ENCODE measurements at places on chromosomes 3 and 15.

GRCh38 chr3:40055956-40056355 lies 246.5 kb downstream of the MYRIP start:
- DNase-seq: no peak

GRCh38 chr3:18825665-18826064 lies 322.6 kb upstream of the KCNH8 start:
- no peak for DNase-seq

GRCh38 chr15:81506071-81506470 lies 132.1 kb upstream of the TMC3 start:
- no peak for DNase-seq

DNA sequence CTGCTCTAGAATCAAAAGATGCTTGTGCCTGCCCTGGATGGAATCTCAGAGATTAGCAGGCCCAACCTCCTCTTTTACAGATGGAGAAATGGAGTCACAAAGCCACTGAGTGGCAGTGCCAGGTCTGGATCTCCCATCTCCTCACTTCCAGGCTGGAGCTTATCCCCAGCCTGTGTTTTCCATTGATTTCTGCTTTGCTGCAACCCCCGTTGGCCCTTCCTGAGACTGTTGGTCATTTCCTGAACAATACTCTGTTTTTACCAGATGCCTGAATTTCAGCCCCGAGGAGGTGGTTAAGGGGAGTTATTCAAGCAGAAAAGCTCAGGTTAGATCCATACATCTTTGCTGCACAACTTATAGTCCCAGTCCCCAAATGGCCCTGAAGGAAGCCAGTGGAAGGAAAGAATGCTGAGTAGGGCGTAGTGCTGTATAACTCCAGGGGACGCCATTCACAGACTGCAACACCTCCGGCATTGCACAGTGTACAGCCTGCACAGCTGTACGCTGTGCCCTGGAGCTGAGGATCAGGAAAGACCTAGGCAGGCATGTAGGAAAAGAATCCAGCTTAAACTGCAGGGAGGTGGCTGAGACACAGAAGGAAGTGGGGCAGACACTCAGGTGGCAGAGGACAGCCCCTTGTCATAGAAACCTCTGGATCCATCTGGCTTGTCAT lies 77.5 kb downstream of the RPLP1 start:
- DNase-seq: no peak

DNA sequence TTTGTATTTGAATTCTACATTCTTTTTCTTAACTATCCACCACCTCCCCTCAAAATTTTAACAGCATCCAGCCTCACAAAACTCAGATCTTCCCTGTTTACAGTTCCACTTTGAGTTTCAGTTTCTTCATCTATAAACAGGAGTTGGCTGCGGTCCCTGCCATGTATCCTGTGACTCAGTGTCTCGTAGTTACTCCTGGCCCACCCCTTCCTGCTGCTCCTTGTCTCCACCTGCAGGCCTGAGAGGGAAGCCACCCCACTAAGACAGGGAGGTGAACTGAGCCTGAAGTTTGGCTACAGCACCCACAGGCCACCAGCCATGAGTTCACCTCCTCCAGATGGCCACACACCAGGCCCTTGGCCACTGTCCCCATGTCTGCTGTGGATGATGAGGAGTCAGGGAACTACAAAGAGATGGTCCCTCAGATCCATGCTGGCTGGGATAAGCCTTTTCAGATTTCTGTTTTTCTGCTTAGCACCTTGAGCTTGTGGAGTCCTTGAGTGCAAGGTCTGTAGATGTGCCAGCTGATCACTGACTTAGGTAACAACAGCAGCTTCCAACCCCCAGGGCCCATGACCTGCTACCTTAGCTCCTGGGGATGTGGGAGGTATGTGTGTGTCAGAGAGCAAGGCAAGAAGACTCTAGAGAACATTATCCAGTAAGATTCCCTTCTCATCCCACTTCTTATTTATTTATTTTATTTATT lies 37.5 kb downstream of the CD86 start:
- no peak for DNase-seq

DNA sequence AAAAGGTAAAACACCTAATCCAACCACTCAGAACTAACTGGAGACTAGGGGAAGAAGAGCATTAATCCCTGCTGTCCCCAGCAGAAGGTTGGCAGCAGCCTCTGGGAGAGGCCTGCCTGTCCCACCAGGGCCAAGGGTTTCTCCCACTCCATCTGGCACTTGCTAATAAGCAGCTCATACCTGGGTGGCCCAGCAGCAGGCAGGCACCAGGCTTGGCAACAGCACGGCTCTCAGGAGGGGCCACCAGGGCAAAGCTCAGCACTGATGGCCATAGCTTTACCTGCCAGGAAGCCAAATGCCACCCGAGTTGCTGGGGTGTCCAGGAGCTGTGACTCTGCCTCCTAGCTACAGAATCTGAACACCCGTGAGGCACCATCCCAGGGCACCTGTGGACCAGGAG lies 58.3 kb downstream of the BOC start:
- no peak for DNase-seq

GRCh38 chr15:82921242-82921641 lies 31.3 kb downstream of the HOMER2 start:
- DNase-seq: no peak

DNA sequence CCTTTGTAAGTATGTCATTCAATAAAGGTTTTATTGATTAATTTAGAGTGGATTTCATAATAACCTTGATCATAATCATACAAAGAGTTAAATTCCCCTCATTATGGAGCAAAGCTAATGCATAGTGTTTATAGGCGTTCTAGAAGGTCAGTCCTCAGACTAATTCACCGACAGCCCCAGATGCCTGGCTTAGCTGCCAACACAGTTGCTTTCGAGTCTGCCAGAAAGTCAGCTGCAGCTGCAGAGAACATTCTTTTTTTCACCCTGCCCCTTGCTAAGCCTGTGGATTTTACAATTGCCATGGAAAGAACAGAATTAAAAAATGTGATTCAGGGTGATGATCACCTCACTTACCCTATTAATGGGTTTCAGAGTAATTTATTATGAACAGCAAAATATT lies 21.2 kb downstream of the CADM2 start:
- DNase-seq: no peak

GRCh38 chr15:46751303-46751702 lies 966.0 kb upstream of the SEMA6D start:
- DNase-seq: no peak

GRCh38 chr3:107432646-107433045 lies 55.4 kb downstream of the CCDC54 start:
- no peak for DNase-seq

GRCh38 chr3:56157693-56158362 lies 310.4 kb downstream of the ERC2 start:
- DNase-seq: no peak

GRCh38 chr3:53162672-53163443 lies 1.8 kb downstream of the PRKCD start:
- peak; percentile 10 for DNase-seq

DNA sequence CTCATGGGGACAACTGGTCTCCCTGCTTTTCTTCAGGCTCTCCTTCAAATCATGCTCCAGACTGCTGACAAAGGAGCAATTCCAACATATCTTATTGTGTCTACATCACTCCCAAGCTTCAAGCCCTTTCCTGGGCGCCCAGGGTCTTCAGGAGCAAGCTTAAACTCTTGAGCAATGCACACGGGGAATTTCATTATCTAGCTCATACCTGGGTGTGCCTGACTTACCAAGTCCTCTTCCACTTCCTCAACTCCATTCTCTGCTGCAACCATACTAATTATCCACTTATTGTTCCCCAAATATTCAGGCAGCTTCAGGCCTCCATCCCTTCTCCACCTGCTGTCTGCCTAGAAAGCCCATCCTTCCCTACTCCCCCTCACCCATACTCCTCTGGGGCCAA lies 50.6 kb downstream of the B3GNT5 start:
- no peak for DNase-seq

- no peak for DNase-seq
Observed at GRCh38 chr3:46749129-46749528, 31.5 kb upstream of the PRSS50 start.

DNA sequence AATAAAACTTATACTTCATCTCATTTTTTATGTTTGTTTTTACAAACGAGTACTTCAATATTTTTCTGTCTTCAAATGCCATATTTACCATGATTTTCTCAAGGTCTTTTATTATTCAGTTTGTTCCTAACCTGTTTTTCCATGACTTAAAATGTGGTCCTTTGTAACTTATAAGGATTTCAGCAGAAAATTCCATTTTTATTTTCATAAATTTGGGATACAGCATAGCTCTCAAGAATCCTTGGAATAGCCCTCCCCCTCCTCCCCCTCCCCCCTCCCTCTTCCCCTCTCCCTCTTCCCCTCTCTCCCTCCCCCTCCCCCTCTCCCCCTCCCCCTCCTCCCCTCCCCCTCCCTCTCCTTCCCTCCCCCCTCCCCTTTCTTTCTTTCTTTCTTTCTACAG lies 14.9 kb upstream of the STX19 start:
- no peak for DNase-seq

GRCh38 chr3:10594915-10595314 lies 89.5 kb upstream of the ATP2B2 start:
- DNase-seq: no peak

DNA sequence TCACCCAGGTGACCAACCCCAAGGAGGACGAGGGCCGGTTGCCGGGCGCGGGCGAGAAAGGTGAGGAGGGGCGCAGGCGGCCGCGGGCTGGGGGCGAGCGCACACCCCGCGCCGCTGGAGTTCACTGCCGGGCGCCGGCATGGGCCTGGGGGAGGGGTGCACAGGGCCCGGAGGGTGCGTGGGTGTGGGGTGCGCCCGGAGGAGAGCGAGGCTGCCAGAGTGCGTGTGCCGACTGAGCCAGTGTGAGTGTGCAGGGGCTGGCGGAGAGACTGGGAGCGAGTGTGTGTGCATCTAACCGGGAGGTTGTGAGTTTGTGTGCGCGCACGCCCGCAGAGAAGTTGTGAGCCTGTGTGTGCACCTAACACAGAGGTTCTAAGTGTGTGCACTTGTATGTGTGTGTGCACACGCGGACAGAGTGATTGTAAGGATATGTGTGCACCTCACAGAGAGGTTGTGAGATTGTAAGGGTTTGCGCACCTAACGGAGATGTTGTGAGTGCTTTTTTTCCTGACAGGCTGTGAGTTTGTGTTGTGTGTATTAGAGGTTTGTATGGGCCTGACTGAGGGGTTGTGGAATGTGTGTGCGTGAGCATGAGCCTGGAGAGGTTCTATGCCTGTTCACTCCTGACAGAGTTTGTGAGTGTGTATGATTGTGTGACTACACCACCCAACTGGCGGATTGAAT lies 681 bp downstream of the CTDSPL start:
- DNase-seq: no peak

- DNase-seq: no peak
Observed at GRCh38 chr15:95215017-95215416, 983.7 kb downstream of the MCTP2 start.

DNA sequence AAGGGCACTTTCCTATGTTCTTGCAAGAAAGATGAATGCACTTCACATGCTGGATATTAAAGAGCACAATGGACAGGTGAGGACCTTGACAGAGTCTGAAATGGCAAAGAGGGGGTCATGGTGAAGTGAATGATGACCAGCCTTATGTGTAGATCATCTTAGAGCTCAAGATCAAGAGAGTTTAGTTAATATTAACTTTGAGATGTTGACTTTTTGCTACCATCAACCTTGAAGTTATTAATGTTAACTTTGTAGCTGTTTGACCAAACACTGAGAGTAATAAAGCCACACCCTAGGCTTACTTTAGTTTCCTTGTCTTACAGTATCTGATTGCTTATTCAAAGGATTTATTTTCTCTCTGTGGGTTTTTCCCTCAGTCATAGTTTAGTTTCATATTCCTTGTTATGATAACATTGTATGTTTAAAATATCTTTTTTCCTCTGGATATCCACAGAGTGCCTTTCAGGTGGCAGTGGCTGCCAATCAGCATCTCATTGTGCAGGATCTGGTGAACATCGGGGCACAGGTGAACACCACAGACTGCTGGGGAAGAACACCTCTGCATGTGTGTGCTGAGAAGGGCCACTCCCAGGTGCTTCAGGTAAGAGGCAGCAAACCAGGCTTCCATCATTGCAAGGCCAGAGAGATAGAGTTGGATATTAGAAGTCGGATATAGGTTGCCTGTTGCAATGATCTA lies 5.4 kb downstream of the NFKBIZ start:
- no peak for DNase-seq

GRCh38 chr3:16801698-16802097 lies 83.1 kb upstream of the PLCL2 start:
- no peak for DNase-seq

DNA sequence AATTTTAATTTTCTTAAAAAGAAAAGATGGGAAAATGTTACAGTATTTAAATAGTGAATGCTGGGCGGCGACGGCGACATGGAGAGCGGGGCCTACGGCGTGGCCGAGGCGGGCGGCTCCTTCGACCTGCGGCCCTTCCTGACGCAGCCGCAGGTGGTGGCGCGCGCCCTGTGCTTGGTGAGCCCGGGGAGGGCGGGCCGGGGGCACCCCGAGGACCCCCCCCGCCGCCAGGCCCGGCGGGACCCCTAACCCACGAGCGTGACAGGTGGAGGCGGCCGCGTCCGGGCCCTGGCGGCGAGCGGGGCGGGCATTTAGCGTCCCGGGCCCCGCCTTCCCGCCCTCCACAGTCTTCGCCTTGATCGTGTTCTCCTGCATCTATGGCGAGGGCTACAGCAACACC lies 38.4 kb upstream of the GOLGA8J start:
- no peak for DNase-seq

DNA sequence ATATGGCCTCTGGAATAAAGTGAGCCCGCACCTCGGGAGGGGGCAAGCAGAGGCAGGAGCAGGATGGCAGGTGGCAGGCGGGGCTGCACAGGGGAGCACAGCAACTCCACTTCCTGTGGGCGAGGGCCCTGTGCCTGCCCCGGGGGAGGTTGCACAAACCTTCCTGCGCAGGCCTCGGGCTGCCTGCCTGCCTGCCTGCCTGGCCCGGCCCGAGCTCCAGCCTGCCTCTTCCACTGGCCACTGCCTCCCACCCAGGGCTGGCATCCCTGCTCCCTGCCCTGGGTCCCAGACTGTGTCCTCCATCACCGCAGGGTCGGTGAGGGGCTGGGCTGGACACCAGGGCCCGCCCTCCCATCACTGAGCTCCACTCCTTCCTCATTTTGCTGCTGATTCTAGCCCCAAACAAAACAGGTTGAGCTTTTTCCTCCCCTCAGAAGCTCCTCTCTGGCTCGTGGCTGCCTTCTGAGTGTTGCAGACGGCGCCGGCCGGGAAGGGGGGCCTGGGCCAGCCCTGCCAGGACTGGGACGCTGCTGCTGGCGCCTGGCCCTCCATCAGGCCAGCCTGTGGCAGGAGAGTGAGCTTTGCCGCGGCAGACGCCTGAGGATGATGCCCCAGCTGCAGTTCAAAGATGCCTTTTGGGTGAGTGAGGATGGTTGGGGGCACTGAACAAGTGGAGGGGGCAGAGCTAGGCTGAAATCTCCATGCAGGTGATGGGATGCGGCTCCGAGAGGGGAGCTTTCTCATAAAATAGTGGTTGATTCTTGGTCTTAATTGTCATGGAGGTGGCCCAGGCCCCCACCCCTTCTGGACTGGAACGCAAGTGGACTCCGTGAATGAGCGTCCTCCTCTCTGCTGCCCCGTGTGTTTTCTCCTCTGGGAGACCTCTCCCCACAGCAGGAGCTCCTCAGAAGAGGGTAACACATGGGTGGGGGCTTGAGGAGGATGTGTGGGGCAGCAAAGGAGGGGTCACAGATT lies at the start of gene PSTPIP1:
PSTPIP1 (plus strand) TSS at position 156 of the 975 bp plus-strand sequence; CDS start at position 604, 448 bp downstream.
- peak; percentile 28 for DNase-seq

- DNase-seq: no peak
Observed at GRCh38 chr3:170738766-170739165, 131.2 kb downstream of the RPL22L1 start.

GRCh38 chr3:73502609-73503583 lies 121.8 kb downstream of the PDZRN3 start:
- DNase-seq: peak; percentile 9

- DNase-seq: no peak
Observed at GRCh38 chr3:128281461-128282367, 128.4 kb downstream of the EEFSEC start.
